ENCODE measurements at places on chromosomes 16 and 17.

- no peak for DNase-seq
Measured at GRCh38 chr17:17032131-17032692, 10.0 kb upstream of the MPRIP start.

DNA sequence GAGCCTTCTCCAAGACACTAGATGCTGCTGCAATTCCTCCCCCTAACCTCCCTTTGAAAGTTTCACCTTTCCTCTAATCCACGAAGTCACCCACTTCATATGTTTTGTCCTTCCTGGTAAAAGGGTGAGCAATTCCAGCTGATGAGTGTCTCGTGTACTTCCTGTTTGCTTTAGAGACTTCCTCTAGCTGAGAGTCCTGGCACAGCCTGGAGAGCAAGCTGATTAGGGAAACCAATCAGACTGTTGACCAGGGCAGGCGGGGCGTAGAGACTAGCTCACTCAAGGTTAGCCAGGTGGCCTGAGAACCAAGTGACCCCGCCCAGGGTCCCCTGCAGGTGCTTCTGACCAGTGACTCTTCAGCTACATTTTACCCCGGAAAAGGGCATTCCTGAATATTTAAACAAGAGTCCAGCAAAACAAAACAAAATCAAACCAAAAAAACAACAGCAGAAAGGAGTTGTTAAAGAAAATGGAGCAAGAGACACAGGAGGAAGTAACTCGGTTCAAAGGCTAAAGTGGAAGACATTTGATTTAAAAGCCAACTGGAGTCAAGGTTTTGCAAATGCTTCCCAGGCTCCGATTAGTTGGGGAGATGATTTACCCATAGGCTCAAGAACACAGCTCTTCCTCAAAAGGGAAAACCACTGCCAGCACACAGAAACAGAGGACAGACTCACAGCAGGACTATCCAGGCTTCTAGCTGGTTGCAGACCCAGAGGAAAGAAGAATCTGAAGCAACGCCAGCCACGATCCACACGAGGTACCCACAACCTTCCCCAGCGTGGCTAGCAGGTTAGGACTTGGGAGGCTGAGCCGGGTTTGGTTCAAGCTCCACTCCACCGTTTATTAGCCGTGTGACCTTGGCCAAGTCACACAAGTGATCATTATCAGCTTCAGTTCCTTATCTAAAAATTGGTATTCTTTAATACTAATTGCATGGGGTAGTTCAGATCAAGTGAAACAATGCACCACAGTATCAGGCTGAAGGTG lies 13.4 kb downstream of the HSPB9 start:
- peak; percentile 78 for DNase-seq

DNA sequence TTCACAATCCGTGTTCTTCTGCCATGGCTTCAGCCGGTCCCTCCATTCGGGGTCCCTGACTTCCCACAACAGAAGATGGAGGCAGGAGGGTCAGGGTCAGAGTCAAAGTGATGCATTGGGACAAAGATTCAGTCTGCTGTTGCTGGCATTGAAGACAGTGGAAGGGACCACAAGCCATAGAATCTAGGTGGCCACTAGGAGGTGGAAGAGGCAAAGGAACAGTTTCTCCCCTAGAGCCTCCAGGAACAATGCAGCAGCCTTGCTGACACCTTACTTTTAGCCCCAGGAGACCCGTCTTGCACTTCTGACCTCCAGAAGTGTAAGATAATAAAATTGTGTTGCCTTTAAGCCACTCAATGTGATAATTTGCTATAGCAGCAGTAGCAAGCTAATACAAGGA lies 55.9 kb downstream of the MFSD11 start:
- DNase-seq, result no peak

DNA sequence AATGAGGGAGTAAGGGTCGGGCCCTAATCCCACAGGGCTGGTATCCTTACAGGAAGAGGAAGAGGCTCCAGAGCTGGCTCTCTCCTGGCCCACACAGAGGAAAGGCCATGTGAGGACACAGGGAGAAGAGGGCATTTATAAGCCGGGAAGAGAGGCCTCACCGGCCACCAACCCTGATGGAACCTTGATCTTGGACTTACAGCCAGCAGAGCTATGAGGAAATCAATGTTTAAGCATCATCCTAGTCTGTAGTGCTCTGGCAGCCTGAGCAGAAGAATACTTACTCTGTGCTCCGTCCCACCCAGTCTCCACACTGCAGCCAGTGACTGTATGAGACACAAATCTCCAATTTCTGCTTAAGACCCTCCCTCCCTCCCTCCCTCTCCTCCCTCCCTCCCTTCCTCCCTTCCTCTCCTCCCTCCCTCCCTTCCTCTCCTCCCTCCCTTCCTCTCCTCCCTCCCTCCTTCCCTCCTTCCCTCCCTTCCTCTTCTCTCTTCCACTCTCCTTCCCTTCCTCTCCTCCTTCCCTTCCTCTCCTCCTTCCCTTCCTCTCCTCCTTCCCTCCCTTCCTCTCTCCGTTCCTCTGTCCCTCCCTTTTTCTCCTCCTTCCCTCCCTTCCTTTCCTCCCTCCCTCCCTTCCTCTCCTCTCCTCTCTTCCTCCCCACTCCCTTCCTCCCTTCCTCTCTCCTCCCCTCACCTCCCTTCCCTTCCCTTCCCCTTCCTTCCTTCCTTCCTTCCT lies 8.9 kb upstream of the TMEM220 start:
- peak; percentile 59 for DNase-seq

DNA sequence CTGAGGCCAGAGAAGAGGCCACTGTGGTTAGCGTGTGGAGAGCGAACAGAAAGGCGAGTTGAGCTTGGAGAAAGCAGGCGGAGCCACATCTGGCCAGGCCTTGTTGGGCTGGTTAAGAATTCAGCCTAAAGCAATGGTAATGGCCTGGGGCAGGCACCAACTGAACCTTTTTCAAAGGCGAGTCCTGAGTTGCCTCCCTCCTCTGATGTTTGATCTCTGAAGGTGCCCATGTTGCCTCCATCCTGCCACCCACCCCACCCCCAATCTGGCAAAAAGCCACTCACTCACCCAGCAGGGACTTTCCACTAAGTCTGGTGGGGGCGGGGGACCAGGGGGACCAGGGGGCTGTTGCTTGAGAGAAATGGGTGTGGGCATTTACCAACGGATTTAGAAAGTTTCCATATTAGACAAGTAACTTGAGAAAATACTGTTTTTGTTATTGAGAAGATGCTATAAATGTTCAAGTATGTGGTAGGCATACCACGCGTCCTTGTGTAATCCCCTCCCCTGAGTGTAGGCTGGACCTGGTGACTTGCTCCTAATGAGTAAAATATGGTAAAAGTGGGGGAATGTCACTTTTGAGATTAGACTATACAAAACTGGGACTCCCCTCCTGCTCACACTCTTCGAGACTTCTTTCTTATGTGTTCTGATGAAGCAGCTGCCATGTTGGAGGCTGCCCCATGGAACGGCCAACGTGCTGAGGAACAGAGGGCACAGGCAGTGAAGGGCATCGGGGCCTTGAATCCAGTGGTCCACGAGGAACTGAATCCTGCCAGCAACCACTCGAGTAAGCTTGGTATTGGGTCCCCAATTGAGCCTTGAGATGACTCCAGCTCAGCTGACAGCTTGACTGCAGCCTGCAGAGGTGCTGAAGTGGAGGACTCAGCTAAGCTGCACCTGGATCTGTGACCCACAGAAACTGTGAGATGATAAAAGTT lies 29.9 kb upstream of the TNS4 start:
- no peak for DNase-seq

DNA sequence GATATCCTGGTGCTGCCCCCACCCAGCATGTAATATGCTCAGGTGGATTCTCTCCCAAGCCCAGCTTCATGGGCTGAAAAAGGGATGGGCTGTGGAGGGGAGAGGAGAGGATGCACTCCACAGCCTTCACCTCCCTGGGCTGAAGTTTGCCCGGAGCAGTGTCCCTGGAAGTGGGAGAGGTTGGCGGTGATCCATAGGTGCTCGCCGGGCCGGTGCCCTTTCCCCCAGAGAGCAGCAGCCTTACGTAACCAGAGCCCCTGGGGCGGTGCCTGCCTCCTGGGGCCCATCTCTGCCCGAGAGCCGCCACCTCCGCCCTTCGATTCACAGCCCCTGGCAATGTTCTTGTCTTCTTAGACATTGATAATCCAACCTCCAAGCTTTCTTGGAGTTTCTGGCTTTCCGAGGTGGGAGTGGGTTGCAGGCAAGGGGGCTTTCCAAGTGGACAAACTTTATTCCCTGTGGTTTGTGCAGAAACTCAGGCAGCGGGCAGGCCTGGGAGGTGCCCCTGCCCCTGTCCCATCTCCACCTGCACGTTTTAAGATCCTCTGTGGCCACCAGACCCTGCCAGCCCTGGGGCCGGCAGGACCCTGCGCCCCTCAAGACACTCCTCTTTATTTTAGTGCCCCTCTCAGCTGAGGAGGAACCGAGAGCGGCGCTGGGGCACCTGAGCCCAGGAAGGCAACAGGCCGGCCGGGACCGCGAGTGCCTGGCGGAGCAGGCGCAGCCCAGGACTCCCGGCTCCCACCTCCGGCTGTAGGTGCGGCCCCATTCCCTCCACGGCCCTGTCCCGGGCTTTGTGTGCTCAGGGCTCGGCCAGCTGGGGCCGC lies 3.1 kb upstream of the WDR90 start:
- no peak for DNase-seq

GRCh38 chr16:10610499-10611184 lies 30.2 kb upstream of the EMP2 start:
- DNase-seq, result no peak

GRCh38 chr16:49410226-49410625 lies 36.6 kb downstream of the C16orf78 start:
- DNase-seq, result no peak

Data from right atrium auricular region (tissue), 2 donors.